ENCODE measurements at places on chromosomes 13 and 19.

- no peak for DNase-seq
Measured at GRCh38 chr19:34493038-34493648, 11.6 kb downstream of the WTIP start.

- no peak for DNase-seq
Measured at GRCh38 chr19:50906217-50906616, 5.0 kb downstream of the KLK4 start.

GRCh38 chr19:459724-460511 lies 915 bp downstream of the SHC2 start:
- DNase-seq = no peak

DNA sequence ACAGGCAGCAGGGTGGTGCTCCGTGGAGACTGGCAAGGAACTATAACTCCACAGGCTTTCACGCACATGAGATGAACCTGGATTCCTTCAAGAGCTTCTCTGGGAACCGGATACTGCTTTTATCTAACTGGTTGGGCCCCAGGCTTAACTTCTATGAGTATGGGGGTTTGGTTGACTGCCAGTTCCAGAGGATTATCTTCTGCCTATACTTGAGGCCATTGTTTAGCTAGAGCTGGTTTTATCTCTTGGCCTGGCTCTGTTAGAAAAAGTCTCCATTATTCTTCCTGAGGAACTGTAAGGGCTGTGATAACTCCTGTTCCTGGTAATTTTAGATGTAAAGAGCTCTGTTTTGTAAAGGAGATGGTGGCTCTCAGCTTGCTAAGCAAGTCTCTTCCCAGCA lies 40.9 kb downstream of the ZNF846 start:
- no peak for DNase-seq
